Fibroblast of upper back skin (primary cell): ENCODE measurements at places on chromosomes 12 and 14.

DNA sequence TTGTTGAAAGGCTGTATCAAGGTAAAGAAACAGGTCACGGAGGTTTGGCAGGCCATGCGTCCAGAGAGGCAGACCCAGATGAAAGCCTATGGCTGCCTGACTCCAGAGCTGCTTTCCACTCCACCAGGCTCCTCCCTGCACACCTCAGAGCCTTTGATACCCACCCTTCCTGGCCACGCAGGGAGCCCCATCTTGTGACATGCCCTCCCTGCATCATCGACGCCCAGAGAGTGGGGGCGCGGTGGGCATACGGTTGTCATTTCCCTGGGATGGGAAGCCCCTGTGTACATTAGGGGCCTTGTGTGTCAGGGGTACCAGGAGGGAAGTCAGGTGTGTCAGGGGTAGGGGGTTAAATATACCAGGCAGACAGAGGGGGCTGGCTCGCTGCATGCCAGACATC, 30.3 kb upstream of the GPR68 start:
- no peak for DNase-seq

- DNase-seq = no peak
Measured at GRCh38 chr14:44341116-44341515, 166.0 kb downstream of the FSCB start.

DNA sequence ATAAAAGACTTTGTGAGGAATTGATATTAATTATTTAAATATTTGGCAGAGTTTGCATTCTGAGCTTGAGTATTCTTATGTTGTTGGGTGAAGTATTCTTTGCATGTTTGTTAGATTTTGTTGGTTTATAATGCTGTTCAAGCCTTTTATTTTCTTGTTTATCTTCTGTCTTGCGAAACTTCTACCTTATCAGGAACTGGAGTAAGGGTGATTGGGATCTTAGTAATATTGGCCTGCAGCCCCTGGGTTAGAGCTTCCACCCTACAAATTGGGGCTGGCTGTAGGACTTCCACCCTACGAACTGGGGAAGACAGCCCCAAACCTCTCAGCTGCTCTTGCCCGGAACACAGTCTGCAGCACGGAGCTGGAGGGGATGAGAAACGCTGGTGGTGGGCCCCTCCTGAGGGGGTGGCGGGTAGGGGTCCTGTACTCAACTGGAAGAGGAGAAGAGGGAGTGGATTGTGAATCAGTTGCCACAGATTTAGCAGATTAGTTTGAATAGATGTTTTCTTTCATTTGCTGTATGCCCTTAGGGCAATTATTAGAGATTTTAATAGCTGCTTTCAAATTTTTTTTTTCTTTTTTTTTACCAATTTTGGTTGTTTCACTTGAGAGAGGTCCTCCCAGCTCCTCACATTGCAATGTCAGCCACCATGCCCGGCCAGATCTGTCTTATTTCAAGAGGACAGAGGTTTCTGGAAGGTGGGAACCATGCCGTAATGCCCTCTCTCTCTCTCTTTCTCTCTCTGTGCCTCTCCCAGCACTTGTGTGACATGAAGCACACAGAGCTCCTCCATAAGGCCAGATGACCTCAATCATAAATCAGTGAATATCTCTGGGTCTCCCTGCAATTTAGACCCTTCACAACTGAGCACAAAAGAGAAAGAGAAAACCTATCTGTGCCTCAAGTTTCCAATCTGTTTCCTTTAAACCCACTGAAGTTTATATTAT, 123.4 kb downstream of the DICER1 start:
- DNase-seq = no peak

GRCh38 chr12:13147688-13148484, 44.4 kb upstream of the GSG1 start:
- no peak for DNase-seq

GRCh38 chr14:67690011-67690410, 5.6 kb downstream of the RDH11 start:
- no peak for DNase-seq

- peak; percentile 69 for DNase-seq
Measured at GRCh38 chr12:56488041-56488955, at the start of gene GLS2. TSS of gene GLS2 (minus strand) at chr12:56488161. CDS start at chr12:56488118, 43 bp downstream.

GRCh38 chr14:47210099-47210498, 465.3 kb downstream of the MDGA2 start:
- DNase-seq = no peak

DNA sequence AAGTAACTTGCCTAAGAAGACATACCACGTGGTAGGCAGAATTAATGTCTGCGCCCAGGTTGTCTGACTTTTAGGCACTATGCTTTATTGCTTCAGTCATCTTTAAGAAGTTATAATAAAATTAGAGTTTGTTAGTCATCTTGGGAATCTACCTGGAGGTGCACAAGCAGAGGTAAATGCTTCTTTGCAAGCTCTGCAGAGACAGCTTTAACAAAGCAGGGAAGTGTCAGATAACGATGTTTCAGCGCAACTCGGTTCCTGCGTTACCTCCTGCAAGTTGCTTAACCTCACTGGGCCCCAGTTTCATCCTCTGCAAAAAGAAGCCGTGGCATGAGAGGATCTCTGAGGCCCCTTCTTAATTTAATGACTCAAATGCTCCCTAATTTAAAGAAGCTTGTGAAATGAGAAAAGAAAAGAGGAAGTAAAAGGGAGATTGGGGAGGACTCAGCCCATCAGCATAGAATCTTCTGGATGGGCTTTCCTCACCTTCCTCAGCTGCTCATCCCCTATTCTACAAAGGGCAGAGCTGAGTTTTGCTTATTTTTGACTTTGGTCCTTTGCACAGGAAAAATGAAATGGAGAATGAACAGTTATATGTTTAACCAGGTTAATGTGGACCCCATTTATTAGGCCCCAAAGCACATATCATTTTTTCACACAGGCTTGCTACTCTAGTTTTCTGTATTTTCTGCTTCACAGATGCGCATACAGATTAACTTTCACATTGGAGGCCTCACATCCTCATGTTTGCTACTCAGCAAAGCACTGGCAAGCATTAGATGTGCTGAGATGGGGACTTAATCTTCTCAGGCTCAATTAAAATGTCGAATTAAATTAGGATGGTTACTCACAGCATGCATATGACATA, 5.1 kb downstream of the ARHGDIB start:
- no peak for DNase-seq

DNA sequence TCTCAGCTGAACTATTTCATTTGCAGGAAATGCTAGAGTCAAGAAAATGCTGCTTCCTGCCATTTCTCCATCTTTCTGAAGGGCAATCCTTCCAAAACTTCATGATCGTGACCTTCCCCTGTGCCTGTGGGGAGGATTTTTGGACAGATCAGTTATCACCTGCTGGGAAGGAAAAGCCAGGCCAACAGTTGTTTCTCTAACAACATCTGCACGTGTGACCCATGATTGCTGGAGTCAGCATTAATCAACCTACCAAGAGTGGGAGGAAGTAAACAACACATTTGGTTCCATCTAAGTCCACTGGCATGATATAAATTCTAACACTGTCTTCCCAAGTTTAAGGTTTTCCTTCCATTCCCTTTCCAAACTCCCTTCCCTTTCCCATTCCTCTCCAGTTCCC, 172.7 kb downstream of the APAF1 start:
- DNase-seq = no peak

DNA sequence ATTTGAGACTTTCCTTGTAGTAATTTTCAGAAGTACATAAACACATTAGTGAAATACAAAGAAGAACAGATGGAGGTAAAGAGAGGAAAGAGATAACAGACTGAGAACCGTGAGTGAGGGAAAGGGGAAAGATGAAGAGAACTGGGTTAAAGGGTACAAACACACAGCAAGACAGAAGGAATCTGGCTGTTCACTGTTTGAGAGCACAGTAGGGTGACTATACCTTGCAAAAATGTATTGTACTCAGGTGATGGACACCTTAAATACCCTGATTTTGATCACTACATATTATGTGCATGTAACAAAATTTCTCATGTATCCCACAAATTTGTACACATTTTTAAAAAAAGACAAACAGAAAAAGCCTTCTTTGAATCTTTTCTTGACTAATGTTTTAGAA, 2.7 kb upstream of the TRHDE start:
- no peak for DNase-seq

DNA sequence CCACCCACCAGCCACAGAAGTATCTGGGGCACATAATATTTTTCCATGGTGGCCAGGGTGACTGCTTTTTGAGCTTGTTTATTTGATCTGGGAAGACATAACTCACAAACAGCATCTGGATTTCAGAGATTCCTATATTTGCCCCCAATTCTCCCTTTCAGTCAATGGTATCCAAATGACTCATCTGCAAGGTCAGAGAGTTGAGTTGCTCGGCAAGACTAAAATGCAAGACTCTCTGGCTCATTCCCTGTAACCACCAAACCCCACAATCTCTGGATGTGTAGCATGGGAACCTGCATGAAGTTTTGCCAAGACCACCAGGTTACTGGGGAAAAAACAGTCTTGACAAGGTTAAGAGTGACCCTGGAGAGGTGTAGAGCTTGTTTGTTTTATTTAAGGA, 174.9 kb upstream of the FAR2 start:
- peak; percentile 69 for DNase-seq

- DNase-seq = no peak
Measured at GRCh38 chr12:89765959-89766824, 57.6 kb upstream of the ATP2B1 start.

DNA sequence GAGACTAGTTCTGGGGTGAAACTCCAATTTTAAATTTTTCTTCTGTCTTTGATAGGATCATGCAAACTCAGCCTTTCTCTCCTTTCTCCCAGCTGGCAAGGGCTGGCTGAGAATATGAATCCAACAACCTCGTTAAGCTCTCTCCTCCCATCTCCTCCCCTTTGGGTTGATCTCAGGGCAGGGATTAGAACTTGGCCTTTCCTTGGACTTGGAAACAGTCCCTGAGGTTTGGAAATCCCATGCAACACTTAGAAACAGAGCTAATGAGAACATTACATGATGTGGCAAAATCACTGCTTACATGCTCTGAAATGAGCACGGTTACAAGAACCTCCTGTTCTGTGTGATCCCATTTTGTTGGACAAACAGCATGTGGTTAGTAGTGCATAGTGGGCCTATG, 31.6 kb downstream of the ACACB start:
- peak; percentile 7 for DNase-seq

DNA sequence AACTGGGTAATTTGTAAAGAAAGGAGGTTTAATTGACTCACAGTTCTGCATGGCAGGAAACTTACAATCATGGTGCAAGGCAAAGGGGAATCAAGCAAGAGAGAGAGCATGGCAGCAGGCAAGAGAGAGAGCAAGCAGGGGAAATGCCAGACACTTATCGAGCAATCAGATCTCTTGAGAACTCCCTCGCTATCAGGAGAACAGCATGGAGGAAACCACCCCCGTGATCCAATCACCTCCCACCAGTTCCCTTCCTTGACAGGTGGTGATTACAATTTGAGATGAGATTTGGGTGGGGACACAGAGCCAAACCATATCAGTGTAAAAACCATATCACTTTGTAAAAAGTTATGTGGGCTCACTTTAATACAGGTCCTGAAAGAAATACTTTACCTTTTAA, 56.4 kb upstream of the NEDD1 start:
- no peak for DNase-seq

DNA sequence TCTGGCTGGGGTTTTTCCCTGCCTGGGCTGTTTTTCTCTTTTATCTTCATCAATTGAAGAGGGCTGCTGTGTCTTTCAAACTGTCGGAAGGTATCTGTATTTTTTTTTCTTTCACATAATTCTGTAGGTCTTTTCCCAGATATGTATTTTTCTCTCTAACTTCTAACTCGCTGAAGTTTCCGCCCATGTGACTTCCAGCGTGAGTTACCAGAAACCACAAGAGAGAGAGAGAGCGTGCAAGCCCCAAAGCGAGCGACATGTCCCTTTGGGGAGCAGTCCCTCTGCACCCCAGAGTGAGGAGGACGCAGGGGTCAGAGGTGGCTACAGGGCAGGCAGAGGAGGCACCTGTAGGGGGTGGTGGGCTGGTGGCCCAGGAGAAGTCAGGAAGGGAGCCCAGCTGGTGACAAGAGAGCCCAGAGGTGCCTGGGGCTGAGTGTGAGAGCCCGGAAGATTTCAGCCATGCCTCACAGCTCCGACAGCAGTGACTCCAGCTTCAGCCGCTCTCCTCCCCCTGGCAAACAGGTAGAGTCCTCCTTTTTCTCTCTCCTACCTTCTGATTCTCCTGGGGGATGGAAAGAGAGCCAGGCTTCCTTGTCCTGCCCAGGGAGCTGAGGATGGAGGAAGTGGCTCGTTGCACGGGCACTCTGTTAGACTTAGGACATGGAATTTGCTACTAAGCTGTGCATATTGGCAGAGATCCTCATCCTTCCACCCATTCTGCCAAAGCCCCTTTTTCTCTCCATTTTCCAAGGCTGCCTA, at the start of gene BATF:
BATF (plus strand) TSS at position 246 of the 759 bp plus-strand sequence; CDS start at position 460, 214 bp downstream.
- no peak for DNase-seq

GRCh38 chr12:26499979-26500640, 304.7 kb downstream of the SSPN start:
- DNase-seq = no peak

DNA sequence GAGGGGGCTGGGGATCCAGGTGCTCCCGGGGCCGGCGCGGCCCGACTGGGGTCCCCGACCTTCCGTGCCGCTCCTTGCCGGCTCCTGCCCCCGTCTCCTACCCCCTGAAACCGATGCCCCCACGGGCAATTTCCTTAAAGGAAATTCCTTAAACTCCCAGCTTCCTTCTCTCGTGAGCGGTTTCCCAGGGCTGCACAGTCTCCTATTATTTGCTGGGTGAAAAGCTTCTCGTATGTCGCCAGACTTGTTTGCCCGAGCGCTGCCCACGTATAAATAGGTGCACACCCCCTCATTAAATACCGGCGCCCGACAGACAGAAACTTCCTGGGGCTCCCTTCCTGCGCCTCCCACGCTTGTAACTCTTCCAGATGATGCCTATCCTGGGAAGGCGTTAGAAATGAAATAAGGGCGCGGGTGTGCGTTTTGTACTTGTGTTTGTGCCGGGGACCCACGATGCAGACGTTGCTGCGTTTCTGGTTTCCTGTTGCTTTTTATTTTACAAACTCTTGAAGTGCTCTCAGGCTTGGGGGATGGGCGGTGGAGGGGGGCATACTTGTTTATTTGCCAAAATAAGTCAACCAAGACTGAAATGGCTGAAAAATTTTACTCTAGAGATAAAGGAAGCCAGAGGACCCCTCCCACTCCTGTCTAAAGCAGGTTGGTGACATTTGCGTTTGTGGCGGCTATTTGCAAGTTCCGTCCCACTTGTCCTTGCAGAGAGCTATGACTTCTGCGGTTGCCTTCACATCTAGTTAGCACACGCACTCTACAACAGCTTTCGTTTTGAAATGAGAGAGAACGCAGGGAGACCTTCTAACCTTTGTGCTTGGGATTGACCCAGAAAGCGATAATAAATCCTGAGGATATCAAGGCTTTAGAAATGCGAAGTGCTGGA, 1.0 kb downstream of the HIP1R start:
- DNase-seq = no peak

- no peak for DNase-seq
Measured at GRCh38 chr14:99296517-99296916, 24.5 kb upstream of the BCL11B start.
